AG04450 (cell line): ENCODE measurements at places on chromosomes 5 and 9. TPM values are rescaled to one million over a fixed set of nuclear protein-coding genes. Genes with fewer than 3 reads are reported as not detected.

Gene AGTPBP1
- 3.4 and 4.4 TPM in 2 replicates for polyA plus RNA-seq

- no peak for DNase-seq
These were observed 439.4 kb upstream of the ZNF462 start for GRCh38 chr9:106423575-106423974.

Gene PDLIM7
- polyA plus RNA-seq, result 195 and 268 TPM in 2 replicates

Gene PCDHGB7
- 16.2 and 17.0 TPM in 2 replicates for polyA plus RNA-seq

- DNase-seq, result no peak
These were observed 372.4 kb downstream of the SEMA5A start for GRCh38 chr5:9173281-9174048.

DNA sequence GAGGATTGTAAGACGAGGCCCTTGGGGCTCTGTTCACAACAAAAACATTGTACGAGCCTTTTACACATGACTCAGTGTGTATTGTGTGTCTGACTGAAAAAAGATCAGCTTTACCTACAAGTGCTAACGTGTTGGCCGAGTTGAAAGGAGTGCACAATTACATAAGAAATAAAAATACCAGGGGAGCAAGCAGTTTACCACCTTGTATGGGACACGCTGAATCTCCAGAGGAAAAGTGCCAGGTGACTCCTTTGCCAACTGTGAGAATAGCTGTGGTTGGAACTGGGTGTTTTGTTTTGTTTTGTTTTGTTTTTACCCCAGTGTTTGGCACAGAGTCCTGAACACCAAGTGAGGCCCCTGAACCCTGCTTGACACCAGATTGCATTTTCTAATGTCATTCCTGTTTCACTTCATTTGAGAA lies 32.8 kb upstream of the ZSWIM6 start:
- no peak for DNase-seq

Gene FOXI1
- not detected in 2 replicates for polyA plus RNA-seq

Gene DNAH5
- polyA plus RNA-seq, result 9.9 and 12.4 TPM in 2 replicates

DNA sequence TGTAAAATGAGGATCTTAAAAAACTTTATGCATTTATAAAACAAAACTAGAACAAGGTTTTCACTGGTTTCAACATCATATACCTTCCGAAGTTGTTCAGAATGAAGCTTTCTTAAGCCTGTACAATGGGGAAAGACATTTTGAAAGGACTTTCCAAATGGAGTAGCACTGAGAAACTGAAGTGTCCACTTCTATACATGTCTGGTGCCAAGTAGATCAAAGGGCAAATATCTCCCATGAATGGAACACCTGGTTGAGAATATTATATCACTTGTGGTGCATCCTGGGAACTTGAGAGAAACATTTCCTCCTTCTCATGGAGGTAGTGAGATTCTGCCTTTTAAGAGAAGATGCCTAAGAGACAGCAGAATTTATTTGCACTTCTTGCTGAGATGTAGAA lies 182.1 kb upstream of the ACTBL2 start:
- DNase-seq, result no peak

GRCh38 chr5:161745392-161745791 lies 59.9 kb downstream of the GABRA6 start:
- no peak for DNase-seq

- no peak for DNase-seq
These were observed 258.3 kb upstream of the ADAMTSL1 start for GRCh38 chr9:18215626-18216025.

DNA sequence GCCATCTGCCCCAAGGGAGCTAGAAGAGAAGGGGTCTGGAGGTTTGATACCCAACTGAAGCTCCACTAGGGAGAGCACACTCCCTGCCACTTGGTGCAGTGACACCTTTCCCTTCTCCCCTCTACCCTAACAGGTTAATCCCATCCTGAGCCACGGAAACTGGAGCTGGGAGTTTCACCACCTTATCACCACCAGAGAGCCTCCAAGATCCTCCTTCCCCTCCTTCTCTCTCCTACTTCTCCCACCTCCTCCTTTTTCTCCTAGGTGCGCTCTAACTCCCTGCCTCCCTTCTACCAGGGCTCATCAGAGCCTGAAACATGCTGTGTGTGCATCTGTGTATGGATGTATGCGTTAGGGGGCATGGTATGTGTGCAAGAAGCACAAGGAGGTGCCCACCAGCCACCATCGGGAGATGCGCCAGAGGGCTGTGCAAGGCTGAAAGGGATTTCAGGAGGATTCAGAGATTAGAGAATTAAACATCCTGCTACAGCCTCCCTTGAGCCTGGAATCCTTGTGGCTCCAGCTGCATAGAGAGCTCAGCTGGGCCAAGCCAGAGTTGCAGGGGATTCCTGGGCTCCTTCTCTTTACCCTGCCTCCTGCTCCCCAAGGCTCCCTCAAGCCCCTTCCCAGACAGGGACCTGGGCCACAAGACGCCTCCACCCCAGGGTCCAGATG lies 89.8 kb downstream of the PCDH1 start:
- no peak for DNase-seq

GRCh38 chr9:128579194-128579593 lies 26.8 kb downstream of the SPTAN1 start:
- no peak for DNase-seq

DNA sequence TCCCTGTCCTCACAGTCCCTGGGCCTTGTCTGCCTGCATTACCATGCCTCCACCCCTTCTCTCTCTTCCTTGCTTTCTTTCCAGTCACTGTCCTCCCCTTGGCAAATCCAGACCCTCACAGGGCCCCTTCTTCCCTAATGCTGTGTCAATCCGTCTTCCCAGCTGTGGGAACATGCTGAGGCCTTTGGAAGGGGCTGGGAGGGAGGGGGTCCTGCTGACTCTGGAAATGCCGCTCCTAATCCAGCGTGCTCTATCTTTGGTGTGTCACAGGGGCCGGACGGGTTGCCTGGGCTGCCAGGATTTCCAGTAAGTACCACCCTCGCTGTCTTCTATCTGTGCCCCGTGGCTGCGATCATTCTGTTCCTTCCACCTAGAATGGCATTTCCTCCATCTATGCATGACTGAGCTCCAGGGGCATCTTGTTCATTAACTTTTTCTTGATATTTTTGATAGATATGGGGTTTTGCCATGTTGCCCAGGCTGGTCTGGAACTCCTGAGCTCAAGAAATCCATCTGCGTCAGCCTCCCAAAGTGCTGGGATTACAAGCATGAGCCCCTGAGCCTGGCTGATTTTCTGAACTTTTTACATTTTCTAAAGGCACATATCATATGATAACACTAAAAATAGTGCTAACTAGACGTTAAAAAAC lies 64.5 kb upstream of the TGFBR1 start:
- DNase-seq, result no peak

DNA sequence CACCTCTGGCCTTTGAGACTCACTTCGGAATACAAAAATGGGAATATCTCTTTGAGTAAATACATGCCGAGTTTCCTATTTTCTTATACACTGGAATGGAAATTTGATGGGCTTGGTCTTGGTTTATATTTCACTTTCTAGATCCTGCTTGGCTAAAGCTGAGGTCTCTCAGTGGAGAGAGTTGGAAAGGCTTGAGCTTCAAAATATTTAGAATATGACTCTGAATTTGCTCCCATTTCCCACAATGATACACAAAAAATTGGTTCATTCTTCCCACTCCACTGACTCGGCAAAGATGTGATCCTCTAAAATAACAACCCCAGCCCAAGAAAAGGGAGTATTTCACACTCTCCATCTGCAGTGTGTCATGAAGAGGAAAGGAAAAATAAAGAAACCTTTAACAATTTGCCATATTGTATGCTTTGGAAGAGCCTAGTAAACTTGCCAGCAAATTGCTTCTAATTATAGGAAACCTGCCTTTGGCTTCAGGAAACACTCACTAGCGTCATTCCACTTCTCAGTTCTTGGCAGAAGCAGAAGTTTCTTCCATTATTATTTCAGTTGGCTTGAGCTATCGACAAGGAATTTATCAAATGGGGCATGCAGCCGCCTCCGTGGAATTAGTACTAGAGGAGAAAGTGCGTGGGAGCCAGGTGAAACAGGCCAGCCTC lies 302.9 kb downstream of the NSG2 start:
- DNase-seq, result no peak

DNA sequence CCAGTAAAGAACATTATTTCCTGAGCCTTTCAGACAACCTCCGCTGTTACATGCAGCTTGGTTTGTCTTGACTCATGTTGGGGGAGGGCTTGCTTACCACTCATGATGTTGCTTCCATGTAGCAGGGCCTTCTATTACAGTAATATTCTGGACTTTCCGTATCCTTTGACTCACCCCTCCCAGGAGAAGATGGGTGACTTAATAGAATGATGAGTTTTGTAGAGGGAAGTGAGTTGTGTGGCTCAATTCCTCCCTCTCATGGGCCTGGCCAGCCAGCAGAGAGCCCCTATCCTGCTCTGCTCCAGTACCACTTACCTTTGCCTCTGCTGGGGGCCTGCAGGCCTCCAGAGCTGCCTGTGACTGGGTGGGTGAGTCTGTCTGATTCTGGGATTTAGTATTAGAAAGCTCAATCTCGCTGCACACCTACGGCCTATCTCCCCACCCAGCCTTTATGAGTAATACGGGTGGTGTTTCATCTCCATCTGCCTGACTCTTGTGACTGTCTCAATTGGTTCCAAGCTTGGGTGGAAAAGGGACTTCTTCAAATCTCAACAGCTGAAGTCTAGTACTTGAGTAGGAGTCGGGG lies 52.6 kb upstream of the KLF9 start:
- no peak for DNase-seq

DNA sequence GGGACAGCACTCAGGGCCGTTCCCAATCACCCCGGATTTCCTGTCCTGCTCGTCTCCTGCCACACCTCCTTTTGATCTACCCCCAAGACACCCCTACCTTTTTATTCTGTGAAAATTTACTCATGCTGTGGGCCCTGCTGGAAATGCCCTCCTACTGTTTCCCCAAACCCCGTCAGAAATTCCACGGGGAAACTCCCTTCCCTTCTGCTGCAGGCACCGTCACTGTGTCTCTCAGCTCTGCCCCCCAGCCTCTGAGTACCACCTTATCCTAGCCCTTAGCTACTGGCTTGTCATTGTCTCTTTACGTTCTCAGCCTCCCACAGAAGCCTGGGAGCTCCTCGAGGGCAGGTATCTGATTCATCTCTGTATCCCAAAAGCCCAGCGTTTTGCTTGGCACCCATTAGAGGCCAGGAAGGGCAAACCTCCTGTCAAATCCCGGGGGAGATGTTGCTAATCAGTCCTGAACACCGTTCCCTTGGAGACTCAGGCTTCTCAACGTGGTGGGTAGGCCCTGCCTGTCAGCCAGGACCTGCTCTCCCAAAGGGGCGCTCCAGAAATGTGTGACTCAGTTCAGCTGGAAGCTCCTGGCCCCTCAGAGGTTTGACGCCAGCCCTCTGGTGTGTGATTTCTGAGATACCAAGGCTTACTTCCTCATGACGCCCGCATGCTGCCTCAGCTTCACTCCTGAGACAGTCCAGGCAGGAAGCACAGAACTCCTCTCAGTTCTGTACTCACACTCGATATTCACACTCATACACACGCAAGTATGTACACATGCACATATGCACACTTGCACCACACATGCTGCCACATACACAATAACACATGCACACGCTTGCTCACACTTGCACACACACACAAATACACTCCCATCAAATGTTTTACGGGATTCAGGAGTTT lies 50.7 kb upstream of the GRHPR start:
- no peak for DNase-seq

DNA sequence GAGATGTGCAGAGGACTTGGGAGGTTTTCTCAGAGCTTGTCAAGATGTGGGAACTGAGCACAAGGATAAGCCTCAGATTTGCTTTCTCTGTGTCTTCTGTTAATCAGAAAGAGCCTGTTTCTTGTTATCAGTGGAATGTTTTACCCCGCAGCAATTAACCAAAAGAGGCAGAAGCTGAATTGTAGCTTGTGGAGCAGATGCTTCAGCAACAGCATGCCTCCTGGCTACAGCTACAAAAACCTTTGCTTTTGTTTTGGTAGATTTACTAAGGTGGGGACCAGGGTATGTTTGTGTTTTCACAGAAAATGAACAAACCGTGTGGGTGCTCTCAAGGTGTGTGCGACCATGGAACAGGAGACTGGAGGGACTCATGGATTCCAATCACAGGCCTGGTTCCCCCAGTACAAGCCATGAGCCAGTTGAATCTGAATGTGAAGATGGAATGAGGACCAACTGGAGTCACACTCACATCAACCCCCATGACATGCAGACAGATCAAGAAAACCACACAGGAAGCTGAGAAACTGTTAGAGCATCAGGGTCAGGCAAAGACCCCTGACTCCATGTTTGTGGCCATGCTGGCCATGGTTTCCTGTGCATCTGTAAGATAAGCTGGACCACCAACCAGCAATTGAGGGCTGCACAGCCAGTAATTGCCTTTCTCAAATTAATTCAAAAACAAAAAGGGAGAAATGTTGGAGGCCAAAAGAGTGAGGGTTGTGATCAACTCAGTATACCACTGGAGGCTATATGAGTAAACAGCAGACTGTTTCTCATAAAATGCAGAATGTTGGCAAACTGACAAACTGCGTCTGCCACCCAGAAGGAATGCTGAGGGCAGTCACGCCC lies 6.9 kb downstream of the UGT3A2 start:
- no peak for DNase-seq

DNA sequence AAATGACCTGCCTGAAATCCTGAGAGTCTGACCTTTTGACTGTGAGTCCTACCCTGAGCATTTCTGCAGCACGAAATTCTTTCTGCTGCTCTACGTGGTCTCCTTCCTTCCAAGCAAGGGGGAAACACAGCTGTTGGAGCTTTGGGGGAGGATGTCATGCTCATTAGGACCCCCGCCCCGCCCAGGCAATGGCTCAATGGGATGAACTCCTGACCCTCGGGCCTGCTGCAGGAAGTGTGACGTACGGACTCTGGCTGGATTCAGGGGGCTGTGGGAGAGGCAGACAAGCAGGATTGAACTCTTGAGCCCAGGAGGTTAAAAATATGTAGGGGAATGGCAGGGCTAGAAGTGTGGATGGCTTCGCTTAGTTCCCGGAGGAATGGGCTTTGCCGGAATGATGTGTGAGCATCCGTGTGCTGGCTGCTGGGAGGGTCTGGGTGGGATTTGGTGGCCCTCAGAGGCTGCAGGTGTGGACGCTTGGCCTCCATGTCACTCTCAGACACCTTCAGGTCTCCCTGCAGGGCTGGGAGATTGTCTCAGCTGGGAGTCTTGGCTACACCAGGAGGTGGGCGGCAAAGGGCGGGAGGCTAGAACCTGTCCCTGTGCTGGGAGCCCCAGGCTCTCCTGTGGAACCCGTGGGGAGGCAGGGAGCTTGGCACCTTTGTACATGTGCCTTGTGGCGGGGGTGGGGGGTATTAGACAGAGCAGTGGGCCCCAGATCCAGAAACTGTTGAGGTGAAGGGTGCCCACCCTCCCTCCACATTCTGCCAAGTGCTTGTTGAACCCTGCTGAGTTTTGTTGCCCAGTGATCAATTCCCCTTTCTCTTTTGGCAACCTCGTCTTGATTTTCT lies 26.3 kb downstream of the STC2 start:
- DNase-seq, result no peak

DNA sequence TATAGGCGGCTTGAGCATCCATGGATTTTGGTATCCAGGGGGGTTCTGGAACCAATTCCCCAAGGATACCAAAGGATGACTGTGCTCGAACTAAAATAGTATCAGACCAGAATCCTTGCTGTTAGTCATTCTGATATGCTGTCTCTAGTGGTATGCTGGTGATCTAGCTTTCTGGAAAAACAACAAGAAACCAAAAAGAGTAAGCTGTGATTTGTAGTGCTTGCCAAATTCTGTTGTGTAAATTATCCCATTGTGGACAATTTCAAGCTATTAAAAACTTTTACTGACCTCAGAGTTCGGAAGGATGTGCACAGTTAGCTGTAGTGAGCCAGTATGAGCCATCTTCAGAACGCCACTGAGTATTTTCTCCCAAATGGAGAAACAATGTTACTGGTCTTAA lies 99.0 kb upstream of the FBN2 start:
- peak; percentile 15 for DNase-seq

Gene AQP7
- 0.11 and 0.33 TPM in 2 replicates for polyA plus RNA-seq

GRCh38 chr5:148912714-148913398 lies 86.4 kb downstream of the ADRB2 start:
- peak; percentile 91 for DNase-seq

Gene TEX48
- polyA plus RNA-seq, result not detected in 2 replicates

- DNase-seq, result no peak
These were observed 1.9 kb downstream of the NOTCH1 start for GRCh38 chr9:136543830-136544547.
